ENCODE measurements at places on chromosomes 16 and 17.

DNA sequence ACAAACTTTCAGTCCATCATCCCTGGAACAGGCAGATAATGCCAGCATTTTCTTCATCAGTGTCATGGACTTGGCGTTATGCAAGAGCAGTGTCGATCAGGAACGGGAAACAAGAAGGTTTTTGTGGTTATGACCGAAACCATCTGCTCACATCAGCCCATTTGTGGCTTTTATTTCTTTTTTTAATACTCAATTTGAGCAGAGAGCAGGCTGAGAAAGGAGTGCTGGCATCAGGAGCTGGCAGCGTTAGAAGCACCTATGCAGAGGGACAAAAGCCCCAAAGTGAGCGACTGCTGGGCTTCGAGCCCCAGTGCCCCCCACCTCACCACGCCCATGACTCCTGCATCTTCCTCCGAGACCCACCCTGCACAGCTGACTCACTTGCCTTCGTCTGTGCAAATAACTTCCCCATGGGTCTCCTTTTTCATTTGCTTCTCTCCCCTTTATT, 16.2 kb upstream of the CD300E start:
- no peak for DNase-seq

DNA sequence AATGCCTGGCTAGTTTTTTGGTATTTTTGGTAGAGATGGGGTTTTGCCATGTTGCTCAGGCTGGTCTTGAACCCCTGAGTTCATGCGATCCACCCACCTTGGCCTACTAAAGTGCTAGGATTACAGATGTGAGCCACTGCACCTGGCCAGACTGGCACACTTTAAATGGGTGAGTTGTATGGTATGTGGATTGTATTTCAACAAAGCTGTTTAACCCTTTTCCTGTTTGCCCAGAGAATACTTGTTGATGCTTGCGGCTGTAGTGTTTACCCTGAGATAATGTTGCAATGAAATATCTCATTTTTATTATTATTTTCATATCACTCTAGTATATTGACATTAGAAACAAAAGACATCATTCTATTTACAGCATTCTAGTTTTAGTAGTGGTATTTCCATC, 17.1 kb upstream of the TMEM94 start:
- no peak for DNase-seq

- DNase-seq: no peak
Observed at GRCh38 chr16:70407811-70408274, 31.1 kb downstream of the ST3GAL2 start.

- DNase-seq: no peak
Observed at GRCh38 chr17:40298726-40299125, 10.3 kb upstream of the RARA start.

DNA sequence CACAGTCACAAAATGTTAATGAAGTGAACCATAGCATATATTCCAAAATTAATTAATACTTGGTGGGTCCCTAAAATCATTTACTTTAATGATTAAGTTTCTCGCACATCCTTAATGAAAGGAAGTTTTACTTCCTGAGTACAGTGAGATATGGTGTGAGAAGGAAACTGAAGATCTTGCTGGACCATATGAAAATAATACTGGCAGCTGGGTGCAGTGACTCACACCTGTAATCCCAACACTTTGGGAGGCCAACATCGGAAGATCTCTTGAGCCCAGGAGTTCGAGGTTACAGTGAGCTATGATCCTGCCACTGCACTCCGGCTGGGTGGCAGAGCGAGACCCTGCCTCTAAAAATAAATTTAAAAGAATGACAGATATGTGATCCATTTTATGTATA, 62.5 kb downstream of the ABCA8 start:
- no peak for DNase-seq

GRCh38 chr17:64202683-64203344, 60.2 kb downstream of the TEX2 start:
- no peak for DNase-seq

DNA sequence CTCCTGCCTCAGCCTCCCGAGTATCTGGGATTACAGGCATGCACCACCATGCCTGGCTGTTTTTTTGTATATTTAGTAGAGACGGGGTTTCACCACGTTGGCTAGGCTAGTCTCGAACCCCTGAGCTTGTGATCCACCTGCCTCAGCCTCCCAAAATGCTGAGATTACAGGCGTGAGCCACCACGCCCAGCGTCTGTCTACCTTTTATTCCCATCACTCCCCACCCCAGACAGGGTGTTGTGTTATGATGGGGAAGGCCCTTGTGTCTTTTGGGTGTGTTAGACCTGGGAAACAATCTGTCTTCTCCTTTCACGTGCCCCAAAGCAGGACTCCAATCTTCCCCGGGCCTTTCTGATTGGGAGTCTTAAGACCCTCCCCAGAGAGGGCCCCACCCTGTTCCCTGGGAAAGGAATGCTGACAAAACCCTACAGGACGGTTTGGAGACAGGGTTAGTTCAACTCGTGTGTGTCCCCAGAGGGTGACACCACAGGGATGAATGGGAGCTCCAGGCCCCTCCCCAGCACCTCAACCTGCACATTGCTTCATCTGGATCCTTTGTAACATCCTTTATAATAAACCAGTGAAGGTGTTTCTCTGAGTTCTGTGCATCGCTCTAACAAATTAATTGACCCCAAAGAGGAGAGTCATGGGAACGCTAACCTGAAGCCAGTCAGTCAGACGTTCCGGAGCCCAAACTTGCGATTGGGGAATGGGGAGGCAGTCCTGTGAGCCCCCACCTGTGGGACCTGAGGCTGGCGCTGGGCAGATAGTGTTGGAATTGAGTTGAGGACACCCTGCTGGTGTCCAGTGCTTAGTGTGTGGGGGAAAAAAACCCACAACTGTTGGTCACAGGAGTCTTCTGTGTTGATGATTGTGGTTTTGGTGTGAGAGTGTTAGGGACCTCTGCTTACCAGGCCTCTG, 3.2 kb upstream of the ELOB start:
- no peak for DNase-seq

DNA sequence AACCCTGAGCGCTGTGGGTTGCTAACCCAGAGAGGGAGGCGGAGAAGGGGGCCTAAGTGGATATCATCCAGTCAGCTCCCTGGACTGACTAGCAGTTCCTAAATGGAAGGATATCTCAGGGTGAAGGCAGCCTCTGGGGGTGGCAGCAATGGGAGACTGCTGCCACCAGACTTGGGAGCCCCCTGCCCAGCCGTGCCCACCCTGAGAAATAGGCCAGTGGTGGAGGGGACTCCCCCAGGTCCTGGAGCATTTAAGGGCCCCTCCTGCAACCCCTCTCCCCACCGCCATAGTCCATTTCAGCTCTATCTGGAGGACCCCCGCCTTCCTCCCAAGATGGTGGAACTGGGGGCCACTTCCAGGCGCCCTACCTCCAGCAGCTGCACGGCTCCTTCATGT, 8.4 kb downstream of the TSPOAP1 start:
- DNase-seq: no peak

- DNase-seq: no peak
Observed at GRCh38 chr17:28499364-28499664, 6.8 kb upstream of the FOXN1 start.

GRCh38 chr16:63943566-63943965, 1178.3 kb downstream of the CDH11 start:
- no peak for DNase-seq

GRCh38 chr16:65284626-65285025, 162.8 kb upstream of the CDH11 start:
- no peak for DNase-seq

GRCh38 chr17:4594931-4595684, 10.8 kb downstream of the SMTNL2 start:
- no peak for DNase-seq

GRCh38 chr16:19354371-19354770, 63.3 kb upstream of the TMC5 start:
- no peak for DNase-seq

DNA sequence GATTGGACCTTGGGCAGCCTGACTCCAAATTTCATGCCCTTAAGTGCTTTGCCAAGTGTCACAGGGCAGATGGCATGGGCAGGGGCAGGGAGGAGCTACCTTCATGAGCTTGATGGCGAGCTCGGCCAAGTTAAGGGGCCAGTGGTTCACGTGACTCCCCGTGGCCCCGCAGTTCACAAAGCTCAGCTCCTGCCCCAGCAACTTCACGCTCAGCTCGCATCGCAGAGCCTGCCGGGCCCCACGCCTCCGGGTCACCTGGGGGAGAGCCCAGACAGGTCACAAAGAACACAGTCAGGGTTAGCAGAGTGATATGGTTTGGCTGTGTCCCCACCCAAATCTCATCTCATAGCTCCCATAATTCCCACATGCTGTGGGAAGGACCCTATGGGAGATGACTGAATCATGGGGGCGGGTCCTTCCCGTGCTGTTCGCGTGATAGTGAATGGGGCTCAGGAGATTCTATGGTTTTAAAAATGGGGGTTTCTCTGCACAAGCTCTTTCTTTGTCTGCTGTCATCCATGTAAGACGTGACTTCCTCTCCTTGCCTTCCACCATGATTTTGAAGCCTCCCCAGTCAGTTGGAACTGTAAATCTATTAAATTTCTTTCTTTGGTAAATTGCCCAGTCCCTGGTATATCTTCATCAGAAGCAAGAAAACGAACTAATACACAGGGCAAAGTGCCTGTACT, 108.1 kb downstream of the LITAF start:
- no peak for DNase-seq

DNA sequence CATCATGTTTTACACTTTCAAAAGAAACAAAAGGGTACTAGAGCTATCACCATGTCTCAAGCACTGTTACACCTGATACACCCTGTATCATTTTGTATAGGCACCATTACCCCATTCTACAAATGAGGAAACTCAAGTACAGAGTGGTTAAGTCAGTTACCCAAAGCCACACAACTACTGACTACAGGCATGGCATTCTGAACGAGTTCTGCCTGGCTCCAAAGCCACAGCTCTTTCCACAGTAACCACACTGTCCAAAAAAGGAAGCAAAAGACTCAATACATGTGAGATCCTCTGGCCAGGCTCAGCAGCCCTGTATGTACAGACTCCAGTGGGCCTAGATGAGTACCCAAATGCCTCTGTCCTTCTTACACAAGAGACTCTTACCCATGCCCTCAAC, 4.7 kb downstream of the DYNC1LI2 start:
- no peak for DNase-seq

- DNase-seq: no peak
Observed at GRCh38 chr17:19313066-19313745, 49.3 kb downstream of the B9D1 start.

DNA sequence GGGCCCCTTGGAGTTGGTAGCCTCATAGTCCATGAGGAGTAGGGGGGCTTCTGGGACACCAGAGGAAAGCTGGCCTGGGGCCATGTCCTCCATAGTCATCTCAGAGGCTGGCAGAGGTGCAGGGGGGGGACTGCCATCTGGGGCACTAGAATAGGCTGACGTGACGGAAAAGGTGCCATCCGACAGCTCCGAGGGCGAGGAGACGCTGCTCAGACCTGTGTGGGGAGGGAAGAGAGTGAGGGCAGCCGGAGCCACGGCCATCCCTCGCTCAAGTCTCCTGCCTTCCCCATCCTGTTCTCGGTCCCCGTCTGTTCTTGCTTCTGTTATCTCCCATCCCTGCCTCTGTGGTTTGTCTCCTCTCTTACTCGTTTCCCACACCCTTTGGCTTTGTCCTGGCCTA, 4.7 kb upstream of the SPAG7 start:
- no peak for DNase-seq

- no peak for DNase-seq
Observed at GRCh38 chr17:30389756-30390300, 11.1 kb downstream of the CPD start.

GRCh38 chr16:70685938-70686375, at the start of gene MTSS2:
TSS of gene MTSS2 (minus strand) at chr16:70686053. CDS start at chr16:70685791, 262 bp downstream.
- DNase-seq: peak; percentile 77

DNA sequence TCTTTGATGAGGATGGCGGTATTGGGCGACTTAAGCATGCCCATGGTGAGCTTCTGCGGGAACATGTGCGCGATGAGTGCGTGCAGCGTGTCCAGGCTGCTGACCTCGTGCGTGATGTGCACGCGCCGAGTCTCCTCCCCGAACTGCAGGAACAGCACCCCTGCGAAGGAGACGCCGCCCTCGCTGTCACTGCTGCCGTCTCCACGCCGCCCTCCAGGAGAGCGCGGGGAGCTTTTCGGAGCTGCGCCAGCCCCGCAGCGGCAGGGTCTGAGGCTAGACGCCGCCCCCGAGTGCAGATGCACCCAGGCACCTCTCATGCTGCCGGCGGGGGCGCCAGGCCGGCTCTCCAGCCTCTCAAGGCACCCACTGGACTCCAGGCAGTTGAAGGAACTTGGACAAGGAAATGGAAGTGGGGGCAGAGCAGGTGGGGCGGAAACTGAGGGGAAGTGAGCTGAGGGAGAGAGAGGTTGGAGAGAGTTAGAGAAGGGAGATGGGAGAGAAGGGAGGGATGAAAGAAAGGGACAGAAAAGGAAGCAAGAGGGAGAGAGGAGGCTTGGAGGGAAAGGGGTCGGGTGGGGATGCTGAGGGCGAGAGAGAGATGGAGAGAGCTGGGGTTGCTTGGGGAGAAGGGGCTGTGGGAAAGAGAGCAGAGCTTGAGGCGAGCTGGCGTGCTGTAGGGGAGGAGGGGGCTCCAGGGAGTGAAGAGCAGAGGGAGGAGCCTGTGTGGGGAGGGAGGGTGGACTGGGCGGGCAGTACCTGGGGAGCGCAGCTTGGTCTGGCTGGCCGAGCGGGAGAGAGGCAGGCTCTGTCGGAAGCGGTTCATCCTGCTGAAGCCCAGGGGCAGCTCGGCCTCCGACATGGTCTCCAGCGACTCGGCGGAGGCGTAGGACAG, 42.1 kb downstream of the SRCIN1 start:
- DNase-seq: no peak

DNA sequence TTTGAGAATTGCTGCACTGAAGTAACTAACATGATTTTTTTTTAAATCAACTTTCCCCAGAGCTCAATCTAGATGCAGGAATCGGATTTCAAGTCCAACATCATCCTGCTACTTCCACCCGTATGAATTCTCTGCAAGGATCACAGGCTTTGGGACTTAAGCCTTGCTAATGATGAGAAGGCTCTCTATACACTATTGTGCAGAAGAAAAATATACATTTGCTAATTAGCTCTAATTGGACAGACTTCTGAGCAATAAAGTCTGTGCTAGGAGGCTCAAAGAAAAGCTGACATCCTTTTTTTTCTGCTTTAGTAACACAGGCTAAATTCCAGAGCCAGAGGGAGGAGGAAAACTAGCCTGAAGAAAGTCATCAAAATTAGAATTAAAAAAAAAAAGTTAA, 433.6 kb downstream of the PMP22 start:
- DNase-seq: no peak

DNA sequence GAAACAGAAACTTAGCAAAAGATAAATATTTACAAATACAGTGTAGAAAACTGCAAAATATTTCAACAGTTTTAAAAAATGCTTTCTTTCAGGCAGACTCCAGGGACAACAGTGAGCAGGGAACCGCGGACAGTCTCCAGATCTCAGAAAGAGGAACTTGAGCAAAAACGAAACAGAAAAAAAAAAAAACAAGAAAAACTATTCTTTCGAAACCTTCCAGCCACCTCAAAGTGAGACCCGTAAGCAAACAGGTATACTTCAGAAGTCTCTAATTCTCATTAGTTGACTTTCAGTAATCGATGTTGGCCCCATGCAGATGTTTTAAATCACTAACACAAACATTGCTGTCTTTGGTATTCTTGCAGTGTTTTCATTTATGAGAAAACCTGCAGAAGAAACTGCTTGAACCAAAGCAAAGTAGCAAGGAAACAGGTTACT, 15.7 kb upstream of the CCL1 start:
- no peak for DNase-seq

GRCh38 chr17:34761646-34762045, 182.3 kb downstream of the TMEM132E start:
- DNase-seq: no peak
